ENCODE measurements at places on chromosomes 6 and 20.

- DNase-seq = no peak
These were observed 113.0 kb downstream of the MANEA start for GRCh38 chr6:95690328-95690727.

GRCh38 chr6:4470698-4471210, 305.4 kb upstream of the CDYL start:
- DNase-seq = no peak

DNA sequence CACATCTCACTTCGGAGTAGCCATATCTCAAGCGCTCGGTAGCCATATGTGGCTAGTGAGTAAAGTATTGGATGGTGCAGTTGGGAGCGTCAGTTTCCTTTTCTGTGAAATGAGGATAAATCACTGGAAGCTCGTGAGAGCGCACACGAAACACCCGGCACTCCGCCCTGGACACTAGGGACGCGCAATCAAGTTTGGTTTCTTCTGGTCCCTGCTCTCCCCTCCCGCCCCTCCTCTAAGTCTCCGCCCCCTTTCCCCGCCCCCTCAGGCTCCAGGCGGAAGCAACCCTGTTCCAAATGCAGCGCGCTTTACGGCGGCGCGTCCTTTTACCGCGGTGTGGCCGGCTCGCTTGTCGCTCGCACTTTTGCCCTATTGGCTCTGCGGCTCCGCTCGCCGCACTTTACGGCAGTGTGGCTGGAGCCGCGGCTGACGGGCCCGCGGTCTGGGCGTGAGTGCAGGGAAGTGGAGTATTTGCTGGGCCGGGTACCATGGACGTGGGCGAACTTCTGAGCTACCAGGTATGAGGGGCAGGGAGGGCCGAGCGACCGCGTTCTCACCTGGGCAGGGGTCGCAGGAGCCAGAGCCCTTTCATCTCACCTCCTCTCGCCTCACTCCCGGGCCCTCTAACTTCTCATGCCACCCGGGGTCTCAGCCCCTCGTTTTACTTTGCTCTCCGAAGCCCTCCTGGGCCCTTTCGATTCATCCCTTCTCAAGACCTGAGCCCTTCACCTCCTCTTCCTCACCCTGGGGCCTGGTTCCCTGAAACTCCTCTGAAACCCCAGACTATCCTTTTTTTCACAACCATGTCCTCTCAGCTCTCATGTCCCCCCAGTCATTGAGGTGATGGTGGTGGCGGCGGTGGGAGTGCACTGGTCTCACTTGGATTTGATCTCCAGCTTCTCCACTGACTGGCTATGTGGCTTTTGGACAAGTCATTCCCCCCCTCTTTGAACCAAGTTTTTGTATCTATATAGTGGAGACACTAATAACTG, at the start of gene CTNNBL1:
TSS of gene CTNNBL1 (plus strand) at position 396 of the 992 bp plus-strand sequence. CDS start at position 489, 93 bp downstream.
- DNase-seq = peak; percentile 97

GRCh38 chr6:17096096-17096495, 5.8 kb upstream of the STMND1 start:
- DNase-seq = no peak

DNA sequence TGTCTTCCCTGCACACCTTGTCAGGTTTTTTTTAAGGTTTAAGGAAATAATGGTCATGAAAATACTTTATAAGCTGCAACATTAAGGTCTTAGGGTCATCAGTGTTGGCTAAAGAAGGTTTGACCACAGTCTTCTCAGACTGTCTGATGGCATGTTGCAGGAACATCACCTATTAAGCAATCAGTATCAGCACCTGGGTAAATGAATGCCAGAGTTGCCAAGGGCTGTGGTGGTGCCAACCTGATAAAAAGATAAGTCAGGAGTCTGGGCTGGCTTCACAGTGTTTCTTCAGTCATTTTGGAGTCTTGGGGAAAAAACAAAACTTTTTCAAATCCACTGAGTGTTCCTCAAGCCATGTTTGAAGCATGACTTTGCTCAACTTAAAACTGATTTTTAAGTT, 61.5 kb upstream of the VSTM2L start:
- no peak for DNase-seq

All from HFFc6 (cell line).